ENCODE measurements at places on chromosomes 5 and 9.

DNA sequence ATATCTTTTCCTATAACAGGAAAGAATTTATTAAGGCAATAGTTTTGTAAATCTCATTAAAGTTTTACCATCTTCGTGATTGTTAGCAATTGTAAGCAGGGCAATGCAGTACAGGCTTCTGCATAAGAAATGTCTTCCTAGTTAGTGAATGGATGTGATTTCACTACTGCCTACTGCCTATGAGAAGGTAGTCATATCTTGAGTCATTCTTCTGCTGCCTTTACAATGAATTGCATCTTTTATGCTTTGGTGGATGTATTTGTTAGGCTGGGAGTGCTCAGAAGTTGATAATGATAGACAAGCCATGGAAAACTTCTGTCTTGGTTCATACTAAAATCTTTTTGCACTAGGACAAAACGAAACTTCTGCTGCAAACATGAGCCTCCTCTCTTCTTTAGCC is 128.0 kb downstream of the ADAMTSL1 start:
- no peak for DNase-seq

- no peak for DNase-seq
Observed at GRCh38 chr5:99911971-99912370, 623.2 kb upstream of the FAM174A start.

- no peak for DNase-seq
Observed at GRCh38 chr5:50710838-50711237, 44.4 kb downstream of the PARP8 start.

DNA sequence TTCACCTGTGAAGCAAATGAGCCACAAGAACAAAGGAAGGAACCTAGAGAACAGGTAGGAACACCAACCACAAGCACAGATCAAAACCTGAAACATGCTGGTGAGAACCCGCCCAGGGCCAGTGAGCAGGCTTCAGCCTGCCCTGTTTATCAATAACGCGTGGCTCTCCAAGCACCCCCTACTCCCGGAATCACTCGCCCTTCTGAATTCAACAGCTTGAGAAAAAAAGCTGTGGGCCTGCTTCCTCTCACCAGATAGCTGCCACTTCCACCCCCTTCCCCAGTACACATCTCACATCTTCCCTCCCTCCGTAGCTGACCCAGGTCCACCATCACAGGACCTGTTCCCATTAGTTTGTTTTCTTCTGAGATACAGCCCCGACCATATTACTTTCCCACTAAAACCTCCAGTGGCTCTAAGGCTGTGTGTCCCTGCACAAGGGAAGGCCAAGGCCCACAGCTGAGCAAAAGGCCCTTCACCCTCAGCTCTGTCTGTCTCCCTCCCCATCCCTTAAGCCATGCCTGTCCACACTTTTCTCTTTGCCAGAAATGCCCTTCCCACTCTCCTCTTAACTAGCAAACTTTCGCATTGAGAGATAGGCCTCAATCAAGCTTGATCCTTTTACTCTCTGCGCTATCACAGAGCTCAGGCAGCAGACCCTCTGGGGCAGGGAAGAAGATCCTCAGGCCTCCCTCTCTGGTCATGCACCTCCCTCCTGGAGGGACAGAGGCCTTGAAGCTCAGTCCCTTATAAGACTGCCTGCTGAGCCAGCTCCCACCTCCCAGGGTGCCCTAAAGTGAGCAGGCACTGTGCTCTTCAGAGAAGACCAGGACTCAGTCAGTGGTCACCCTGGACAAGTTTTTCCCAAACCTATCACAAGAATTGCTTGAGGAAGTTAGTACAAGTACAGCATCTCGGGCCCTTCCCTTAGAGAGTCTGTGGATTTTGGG is 30.1 kb downstream of the B4GALT1 start:
- DNase-seq: no peak

DNA sequence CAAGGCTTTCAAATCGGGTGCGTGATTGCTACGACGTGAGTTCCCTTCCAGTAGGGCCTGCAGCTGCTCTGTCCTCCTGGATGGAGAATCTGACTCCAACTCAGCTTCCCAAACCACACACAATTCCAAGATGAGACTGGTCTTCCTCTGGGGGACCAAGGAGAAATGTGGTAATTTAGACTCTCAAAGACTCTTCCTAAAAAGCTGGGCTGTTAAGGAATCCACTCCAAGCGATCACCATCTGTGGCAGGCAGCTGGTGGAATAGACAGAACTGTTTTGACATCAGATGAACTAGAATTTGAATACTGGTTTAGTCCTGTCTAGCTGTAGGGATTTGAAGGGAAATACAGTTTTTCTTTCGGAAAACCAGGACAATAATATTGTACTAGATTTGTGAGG is 130.7 kb upstream of the KLF4 start:
- DNase-seq: no peak

- DNase-seq: no peak
Observed at GRCh38 chr9:128385496-128386460, 14.6 kb downstream of the URM1 start.

GRCh38 chr5:104494083-104494482 is 931.5 kb upstream of the NUDT12 start:
- no peak for DNase-seq

- no peak for DNase-seq
Observed at GRCh38 chr9:106039151-106039935, 345.0 kb downstream of the TMEM38B start.

DNA sequence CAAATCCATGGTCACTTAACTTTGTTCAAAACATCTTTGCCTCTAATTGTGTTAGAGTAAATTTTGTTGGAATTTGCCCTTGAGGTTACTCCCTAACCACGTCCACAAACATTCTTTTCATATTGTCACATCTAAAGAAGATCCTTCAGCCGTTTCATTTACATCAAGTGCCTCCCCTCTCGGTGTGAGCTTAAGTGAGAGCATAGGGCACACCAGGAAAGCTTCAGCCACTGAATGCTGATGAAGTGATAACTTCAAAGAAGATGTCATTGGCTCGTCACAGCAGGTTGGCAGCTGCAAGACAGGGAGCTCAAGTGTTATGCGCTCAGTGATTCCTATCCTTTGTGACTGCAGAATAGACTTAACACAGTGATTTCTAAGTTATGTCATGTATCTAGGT is 49.6 kb upstream of the ADAMTS19 start:
- DNase-seq: no peak

- DNase-seq: no peak
Observed at GRCh38 chr5:165309446-165309845, 1804.0 kb downstream of the MAT2B start.

DNA sequence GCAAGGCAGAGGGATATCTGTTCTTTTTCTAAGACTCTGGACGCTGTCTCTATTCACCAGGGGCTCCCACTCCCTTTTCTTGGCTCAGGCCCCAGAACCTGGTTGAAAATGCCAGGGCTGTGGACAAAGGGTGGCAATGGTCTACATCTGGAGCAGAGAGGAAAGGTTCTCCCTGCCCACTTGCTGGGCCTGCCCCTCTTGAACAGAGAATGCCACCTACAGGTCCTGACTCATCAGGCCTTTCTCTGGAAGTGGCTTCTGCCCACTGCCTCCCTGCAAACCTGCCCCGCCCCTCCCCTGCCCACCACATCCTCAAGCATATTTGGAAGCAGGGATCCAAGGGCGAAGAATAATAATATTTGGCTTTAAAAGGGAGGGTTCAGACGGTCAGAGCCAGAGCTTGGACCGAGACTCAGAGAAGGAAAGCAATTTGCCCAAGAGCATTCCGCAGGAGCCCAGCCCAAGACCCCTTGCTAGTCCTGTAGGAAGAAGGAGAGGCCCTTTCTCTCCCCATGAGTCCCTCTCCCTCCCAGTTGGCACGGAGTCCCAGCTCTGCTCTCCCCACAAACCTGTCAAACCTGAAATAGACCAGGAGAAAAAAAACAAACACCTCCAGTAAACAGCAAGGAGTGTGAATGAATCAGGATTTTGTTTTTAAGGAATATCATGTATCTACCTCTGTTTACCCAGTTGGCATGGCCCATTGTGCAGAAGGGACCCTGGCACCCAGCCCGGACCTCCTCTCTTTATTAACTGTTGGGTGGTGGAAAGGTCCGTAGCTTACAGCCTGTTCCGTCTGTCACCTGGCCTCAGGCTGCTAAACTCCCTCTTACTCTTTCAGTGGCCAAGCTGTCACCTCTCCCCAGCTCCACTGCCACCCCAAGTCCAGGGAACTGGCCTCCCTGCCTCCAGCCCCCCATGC is 37.7 kb upstream of the STXBP1 start:
- no peak for DNase-seq

DNA sequence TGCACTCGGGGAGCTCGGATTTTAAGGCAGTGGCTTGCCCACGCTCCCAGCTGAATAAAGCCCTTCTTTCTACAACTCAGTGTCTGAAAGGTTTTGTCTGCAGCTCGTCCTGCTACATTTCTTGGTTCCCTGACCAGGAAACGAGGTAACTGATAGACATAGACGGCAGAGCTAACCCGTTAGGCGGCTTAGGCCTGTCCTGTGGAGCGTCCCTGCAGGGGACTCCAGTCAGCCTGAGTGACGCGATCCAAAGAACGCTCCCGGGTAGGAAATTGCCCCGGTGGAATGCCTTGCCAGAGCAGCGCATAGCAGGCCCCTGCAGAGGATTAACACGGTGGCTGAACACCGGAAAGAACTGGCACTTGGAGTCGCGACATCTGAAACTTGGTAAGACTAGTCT is 1.8 kb upstream of the SELENOP start:
- DNase-seq: no peak

DNA sequence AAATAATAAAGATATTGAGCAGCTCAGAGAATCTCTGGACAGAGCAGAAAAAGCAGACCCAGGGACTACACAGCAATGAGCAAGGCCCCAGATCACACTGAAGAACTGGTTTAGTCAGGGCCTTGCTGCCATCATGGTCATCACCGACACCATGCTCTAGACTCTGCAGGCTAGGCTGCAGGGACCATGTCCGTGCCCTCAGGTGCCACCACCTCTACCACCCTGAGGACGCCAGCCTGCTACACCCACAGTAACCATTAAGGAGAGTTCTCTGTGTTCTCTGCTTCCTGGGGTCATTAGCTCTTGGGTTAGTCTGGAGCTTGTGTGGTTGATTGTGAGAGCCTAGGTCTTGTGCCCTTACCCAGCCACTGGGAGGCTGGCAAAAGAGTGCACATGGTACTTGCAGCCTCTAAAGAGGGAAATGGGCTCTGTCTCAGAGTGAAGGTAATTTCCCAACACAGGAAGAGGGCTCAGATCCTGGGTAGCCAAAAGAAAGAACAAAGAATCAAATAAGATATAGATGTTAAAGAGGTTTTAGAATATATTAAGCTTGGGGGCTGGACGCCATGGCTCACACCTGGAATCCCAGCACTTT is 31.9 kb upstream of the JADE2 start:
- no peak for DNase-seq

- no peak for DNase-seq
Observed at GRCh38 chr5:16464664-16465543, 696 bp downstream of the ZNF622 start.

DNA sequence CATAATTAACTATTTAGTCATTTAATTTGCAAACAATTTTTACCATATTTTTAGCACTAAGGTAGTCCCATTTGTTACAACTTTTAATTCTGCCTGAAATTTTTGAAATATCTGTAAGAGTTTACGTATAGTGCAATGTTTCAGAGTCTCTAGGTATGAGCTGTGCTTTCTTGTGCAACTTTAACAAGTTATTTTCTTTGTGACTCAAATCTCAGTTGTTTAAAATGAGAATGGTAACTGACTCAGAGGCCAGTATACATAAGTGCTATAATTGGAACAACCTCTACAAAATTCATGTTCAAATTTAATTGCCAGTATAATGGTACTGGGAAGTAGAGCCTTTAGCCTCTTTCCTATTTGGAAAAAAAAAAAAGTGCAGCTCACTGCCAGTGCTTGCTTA is 14.2 kb upstream of the ZNF883 start:
- no peak for DNase-seq

- no peak for DNase-seq
Observed at GRCh38 chr9:82209797-82210470, 221.4 kb downstream of the SPATA31D1 start.

- DNase-seq: no peak
Observed at GRCh38 chr9:127903557-127904475, 4.4 kb upstream of the ST6GALNAC6 start.

GRCh38 chr5:126492939-126493338 is 69.7 kb downstream of the GRAMD2B start:
- no peak for DNase-seq

DNA sequence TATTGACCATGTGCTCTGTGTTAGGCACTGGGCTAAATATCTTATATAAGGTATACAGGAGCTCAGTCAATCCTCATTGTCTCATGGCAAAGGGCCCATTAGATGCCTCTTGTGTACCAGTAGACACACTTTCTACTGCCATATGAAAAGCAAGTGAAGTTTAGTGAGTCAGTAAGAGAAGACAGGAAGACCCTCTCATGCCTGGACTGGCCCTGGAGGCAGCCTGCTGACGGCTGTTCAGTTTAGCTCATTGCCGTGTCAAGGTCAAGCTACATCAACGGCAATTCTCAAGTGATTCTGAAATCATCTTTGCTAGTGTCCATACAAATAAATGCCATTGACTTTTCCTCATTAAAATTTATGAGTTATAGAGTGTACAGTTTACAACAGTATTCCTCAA is 237.9 kb downstream of the IRX1 start:
- DNase-seq: no peak

GRCh38 chr5:159849437-159850083 is 66.7 kb upstream of the ADRA1B start:
- no peak for DNase-seq

DNA sequence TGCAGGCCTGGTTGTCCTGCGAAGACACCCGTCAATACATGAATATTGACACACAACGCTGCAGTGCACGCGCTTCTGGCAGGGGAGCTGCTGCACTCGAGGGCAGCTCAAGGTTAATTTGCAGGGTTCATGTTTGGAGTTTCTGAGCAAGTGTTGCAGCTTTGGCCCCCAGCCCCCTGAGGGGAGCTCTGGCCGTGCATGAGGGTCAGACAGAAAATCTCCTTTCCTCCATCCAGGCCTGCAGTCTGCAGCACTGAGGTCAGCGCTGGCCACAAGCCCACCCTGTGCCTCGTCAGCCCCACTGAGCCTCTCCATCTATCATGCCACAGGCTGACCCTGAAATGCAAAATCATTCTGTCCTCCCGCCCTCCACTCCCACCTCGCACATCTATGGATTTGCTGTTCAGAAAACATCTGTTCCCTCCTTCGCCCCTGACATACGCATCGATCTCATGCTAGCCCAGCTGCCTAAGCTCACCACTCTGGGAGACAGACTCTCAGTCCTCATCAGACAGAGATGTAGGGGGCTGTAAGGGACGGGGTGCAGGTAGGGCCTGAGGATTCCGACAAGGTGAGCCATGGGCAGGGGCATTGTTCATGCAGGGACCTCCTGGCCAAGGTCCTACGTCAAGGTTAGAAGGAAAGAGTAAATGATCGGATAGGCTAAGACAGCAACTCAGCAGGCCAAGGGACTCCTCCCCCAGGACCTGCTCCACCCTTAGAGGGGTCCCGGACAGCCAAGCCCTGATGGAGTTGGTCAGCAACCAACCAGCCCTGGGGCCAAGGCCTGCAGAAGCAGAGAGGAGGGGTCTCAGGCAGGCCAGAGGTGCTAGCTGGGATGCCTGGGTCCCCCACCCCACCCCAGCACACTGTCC is 125.1 kb downstream of the KCNIP1 start:
- DNase-seq: no peak

- DNase-seq: no peak
Observed at GRCh38 chr9:109972026-109972882, 192.3 kb downstream of the PALM2AKAP2 start.

Data from type B pancreatic cell (in vitro differentiated cells).